ENCODE measurements at places on chromosomes 12 and 14. TPM values are rescaled to one million over a fixed set of nuclear protein-coding genes. Genes with fewer than 3 reads are reported as not detected.

- DNase-seq: no peak
- no peak overlapping the region for H3K4me3 ChIP-seq
- peaks cover 10% of the 10 kb centered on the region for H3K4me1 ChIP-seq
- H3K36me3 ChIP-seq: no peaks in the 10 kb centered on the region
Measured at GRCh38 chr12:108587826-108588225, 10.1 kb downstream of the TMEM119 start.

GRCh38 chr12:5230156-5230555 is 186.5 kb downstream of the KCNA5 start:
- DNase-seq: no peak
- no peaks in the 10 kb centered on the region for H3K4me1 ChIP-seq
- no peak overlapping the region for H3K27ac ChIP-seq
- H3K4me3 ChIP-seq: no peak overlapping the region

- no peak for DNase-seq
- no peaks in the 10 kb centered on the region for H3K36me3 ChIP-seq
- H3K27ac ChIP-seq: no peak overlapping the region
- no peaks in the 10 kb centered on the region for H3K4me1 ChIP-seq
Measured at GRCh38 chr12:105257321-105257728, 21.4 kb upstream of the APPL2 start.

GRCh38 chr12:69961246-69961645 is 136.2 kb downstream of the MYRFL start:
- H3K4me3 ChIP-seq: no peak overlapping the region
- no peak for DNase-seq
- H3K36me3 ChIP-seq: no peaks in the 10 kb centered on the region
- H3K27ac ChIP-seq: no peak overlapping the region
- no peaks in the 10 kb centered on the region for H3K27me3 ChIP-seq

- no peak overlapping the region for H3K27ac ChIP-seq
- no peaks in the 10 kb centered on the region for H3K4me1 ChIP-seq
- no peak overlapping the region for H3K4me3 ChIP-seq
- no peaks in the 10 kb centered on the region for H3K27me3 ChIP-seq
- no peak for DNase-seq
Measured at GRCh38 chr12:112226768-112227167, 101.4 kb downstream of the TRAFD1 start.

GRCh38 chr14:101590062-101590461 is 28.8 kb downstream of the DIO3 start:
- no peak overlapping the region for H3K27ac ChIP-seq
- H3K4me3 ChIP-seq: no peak overlapping the region
- H3K4me1 ChIP-seq: no peaks in the 10 kb centered on the region
- H3K27me3 ChIP-seq: no peaks in the 10 kb centered on the region

DNA sequence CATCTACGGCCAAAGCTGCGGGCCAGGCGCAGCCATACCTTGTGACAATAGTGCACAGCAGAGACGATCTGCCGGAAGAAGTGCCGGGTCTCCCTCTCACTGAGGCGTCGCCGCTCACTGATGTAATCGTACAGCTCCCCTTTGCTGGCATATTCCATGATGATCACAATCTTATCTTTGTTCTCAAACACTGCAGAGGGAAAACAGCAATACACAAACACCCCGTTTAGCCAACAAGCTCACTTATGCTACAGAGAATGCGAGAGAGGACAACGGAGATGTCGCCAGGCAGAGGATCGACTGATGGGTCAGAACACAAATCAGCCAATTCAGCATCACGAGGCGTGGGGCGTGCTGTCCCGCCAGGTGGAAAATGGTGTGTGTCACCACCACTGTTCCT is 52.1 kb downstream of the NUAK1 start:
- H3K27me3 ChIP-seq: peaks cover 2% of the 10 kb centered on the region
- no peaks in the 10 kb centered on the region for H3K36me3 ChIP-seq
- peaks cover 2% of the 10 kb centered on the region for H3K4me1 ChIP-seq
- DNase-seq: no peak
- no peak overlapping the region for H3K4me3 ChIP-seq
- no peak overlapping the region for H3K27ac ChIP-seq

- no peak for DNase-seq
- no peaks in the 10 kb centered on the region for H3K36me3 ChIP-seq
- H3K4me3 ChIP-seq: no peak overlapping the region
- no peak overlapping the region for H3K27ac ChIP-seq
Measured at GRCh38 chr12:26735249-26735639, 97.8 kb downstream of the ITPR2 start.

NUAK1 gene
- polyA plus RNA-seq: 4.3 TPM

GNB3 gene
- 1.3 TPM for polyA plus RNA-seq

IAPP gene
- polyA plus RNA-seq: 0.16 TPM

RNF34 gene
- polyA plus RNA-seq: 36.9 TPM

Measured in thymus (tissue), 14 donors.